NCI-H1436 treated with DMSO at 0.1 percent for 48 hours (cell line): ENCODE measurements at places on chromosomes 1 and 21.

DNA sequence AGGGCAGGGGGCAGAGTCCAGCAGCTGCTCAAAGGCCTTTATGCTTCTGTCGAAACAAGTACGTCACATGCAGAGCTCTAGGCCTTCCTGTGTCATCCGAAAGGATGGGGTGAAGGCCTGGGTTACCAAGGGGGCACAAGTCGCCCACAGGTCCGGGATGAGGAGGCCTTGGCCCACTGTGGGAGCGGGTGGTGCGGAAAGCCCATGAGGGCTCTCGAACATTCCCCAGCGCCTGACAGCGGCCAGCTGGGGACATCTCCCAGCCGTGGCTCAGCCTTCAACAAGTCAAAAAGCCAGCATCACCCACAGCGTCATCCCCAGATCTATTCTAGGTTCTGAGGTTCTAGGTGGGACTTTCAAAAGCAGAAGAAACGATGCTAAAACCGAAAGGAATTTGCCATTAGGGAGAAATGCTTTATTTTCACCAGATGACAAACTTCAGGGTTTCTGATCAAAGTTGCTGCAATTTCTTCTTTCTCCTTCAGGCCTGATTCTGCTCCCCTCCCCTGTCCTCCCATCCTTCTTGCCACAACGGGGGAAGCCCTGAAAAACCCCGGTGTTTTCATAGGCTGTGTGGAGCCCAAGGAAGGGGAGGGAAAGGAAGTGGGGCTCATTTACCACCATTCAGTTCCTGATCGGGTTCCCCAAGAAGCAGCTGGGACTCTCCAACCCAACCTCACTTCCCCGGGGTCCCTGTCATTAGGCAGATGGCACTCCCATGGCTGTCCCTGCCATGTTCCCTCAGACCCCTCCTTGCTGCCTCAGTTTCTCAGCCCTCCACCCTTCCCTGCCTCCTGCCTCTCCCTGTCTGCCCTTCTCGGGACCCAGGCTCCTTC is 17.6 kb downstream of the GPR137B start:
- DNase-seq, result no peak

DNA sequence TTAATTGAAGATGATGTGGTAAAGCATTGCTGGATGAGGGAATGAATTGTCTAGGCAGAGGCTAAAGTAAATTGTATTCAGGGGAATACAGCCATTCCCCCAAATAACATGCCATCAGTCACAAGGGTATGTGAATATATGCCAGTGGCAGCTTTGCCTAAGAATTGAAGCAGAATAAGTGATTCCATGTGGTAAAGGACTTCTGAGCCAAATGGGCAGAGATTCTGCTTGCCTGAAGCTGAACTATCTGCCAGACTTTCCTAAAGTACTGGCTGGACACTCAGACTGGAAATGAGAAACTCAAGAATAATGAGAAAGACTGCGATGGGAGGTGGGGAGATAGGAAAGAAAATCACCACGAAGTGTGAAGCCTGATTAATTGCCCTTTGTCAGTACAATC is 2.4 kb downstream of the LIX1L start:
- no peak for DNase-seq

DNA sequence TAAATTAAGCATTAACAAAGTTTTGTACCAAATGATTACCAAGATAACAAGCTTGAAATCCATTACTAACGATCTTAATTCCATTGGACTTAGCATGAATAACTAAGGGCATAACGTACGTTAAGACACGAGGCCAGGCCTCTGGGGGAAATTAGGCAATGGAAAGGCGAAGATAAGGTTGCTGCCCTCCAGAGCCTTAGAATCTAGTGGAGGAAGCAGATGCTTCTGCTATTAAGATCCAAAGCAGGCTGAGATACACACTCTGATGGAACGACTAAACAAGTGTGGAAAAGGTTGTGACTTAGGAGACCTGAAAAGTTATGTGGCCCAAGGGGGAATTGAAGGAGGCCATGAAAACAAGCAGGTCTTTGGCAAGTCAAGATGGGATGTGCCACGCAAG is 6.0 kb downstream of the AKNAD1 start:
- no peak for DNase-seq

GRCh38 chr21:42633858-42634257 is 19.6 kb upstream of the PDE9A start:
- no peak for DNase-seq

DNA sequence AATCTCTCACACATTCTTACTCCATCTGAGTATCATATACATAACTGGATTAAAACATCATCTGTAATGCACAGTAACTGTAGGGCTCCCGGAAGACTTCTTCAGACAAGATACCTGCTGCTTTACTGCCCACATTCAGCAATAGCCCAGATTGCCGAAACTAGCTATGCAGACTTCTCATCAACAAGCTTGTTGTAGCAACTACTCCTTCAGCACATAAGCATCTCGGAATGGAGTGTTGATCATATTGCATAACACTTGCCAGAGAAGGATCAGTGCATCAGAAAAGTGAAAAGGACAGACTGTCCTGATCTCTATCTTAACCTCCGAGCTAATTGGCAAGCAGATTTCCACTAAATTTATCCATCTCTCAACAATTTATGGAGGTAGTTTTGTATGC is 354.6 kb upstream of the C1orf87 start:
- DNase-seq, result no peak

- DNase-seq, result no peak
Observed at GRCh38 chr21:21612466-21612865, 614.3 kb downstream of the NCAM2 start.

- no peak for DNase-seq
Observed at GRCh38 chr1:30397576-30397975, 325.8 kb downstream of the MATN1 start.

DNA sequence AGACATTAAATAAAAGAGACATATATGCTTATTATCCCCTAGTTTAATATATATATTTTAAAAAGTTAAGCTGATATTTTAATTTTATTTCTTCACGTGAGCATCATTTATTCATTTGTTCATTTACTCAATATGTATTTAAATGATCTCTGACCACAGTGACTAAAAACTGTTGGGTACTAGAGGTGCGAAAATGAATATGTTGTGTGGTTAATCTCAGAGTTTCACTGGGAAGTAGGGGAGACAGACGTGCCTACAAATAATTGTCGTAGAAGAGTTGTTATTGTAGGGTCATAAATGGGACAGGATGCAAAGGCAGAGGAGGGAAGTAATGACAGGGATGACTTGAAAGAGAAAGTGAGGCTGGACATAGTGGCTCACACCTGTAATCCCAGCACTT is 213.0 kb upstream of the CACYBP start:
- DNase-seq, result no peak

DNA sequence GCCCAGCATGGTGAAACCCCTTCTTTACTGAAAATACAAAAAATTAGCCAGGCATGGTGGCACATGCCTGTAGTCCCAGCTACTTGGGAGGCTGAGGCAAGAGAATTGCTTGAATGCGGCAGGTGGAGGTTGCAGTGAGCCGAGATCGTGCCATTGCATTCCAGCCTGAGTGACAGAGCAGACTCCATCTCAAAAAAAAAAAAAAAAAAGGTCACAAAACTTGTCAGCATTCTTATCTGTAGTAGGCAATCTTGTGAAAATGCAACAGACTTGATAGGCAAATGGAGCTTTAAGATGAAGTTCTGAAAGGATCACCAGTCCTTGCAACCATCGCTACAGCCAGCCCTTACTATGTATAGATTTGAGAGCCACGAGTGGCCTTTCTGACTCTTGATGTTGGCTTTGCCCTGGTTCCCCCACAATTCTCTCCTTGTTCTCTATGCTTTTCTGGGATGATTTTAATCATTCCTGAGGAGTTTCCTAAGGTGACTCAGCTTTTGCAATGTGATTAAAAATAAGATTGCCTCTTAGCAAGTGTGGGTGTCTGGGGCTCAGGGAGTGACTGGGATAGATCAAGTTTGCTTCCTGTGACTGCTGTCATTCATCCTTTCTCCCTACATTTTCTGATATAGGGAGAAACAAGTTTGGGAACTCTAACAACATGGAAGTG is 7.1 kb upstream of the MAP1LC3C start:
- DNase-seq, result no peak

DNA sequence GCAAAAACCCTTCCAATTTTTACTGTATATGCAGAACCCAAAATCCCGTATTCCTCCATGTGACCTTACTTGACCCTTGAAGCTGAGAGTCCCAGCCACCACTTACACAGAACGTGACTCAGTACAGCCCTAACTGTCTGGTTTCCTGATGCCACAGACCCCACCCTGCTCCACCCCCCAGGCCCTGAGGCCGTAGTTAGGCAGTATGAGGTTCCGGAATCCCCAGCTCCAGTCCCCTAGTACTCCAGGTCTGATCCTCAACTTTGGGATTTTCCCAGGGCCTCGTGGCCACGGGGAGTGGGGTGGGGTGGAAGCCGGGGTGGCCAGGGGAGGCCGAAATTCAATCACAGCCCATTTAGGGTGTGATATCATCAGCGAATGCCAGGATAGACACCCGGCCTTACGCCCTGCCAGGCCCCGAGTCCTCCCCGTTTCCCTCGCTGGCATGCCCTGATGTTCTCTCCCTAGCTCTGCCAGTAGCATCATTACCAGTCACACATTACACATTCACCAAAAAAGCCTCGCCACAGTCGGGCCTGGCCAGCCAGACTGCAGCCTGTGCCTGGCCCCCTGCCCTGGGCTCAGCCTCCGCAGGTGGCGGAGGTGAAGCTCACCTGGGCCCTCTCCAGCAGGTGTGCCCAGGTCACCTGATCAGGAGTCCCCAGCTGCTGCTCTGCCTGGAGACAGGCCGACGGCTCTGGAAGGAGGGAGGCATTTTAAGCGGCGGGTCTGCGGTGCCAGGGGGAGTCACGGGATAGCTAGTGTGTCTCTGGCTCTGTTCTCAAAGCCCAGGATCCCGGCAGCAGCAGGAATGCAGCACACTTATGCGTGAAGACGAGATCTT is 70.8 kb downstream of the SCCPDH start:
- DNase-seq, result no peak

GRCh38 chr1:115829023-115829674 is 11.8 kb downstream of the NHLH2 start:
- DNase-seq, result no peak

GRCh38 chr1:39130325-39130724 is 74.2 kb upstream of the MACF1 start:
- no peak for DNase-seq

DNA sequence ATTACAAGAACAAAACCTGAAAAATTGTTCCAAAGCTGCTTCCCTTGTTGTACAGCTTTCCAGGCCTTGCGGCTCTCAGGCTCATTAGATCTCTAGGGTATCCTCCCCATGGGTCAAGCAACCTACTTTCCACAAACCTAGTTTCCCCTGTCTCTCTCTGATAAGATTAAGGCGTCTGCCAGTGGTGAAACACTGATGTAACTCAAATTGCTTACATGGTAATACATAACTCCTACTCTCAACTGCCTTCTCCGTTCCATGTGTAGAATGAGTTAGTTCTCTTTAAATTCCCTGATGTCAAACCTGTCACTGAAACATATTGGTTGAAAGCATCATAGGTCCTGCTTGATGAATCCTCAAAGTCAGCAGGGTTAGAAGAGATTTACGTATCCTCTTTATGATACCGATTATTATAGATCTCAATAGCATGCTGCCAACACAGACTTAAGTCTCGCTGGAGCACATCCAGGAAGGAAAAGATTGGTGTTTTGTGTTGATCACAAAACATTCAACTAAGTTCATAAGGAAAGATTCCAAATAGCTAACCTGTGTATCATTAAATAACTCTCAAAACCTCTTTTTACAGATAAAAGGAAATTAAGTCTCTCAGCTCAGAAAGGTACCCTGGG is 10.6 kb downstream of the PPP1R15B start:
- no peak for DNase-seq

DNA sequence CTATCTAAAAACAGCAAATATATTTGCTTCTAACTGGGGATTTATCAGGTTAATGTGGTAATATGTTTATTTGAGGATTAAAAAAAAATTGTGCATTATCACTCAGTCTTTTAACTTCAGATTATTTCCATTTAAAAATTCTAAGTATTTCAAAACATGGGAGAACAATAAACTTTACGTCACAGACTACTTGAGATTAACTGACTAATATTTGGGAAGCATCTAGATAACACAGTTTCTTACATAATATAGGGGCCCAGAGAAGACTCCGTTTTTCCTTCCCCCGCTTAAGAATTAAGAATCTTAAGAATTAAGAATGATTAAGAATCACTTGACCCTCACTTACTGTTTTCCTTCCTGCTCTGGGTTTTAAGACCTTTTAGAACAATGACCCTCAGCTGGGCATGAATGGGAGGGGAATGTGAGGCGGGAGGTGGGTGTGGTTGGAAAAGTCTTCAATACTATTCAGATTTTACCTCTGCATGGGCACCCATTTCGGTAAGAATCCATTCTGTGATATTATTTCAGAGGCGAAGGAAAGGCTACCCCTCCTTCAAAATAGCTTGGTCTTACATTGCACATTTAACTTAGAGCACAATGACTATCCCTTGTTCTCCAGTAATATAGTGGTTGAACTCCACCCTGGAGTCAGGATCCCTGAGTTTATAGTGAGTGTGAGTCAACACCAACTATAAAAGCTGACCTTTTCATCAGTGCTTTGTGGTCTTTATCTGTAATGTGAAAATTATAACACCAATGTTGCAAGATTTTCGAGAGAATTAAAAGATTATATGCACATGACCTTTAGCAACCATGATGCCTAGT is 821.3 kb downstream of the USP25 start:
- no peak for DNase-seq

GRCh38 chr1:185775501-185775900 is 41.3 kb downstream of the HMCN1 start:
- DNase-seq, result no peak

DNA sequence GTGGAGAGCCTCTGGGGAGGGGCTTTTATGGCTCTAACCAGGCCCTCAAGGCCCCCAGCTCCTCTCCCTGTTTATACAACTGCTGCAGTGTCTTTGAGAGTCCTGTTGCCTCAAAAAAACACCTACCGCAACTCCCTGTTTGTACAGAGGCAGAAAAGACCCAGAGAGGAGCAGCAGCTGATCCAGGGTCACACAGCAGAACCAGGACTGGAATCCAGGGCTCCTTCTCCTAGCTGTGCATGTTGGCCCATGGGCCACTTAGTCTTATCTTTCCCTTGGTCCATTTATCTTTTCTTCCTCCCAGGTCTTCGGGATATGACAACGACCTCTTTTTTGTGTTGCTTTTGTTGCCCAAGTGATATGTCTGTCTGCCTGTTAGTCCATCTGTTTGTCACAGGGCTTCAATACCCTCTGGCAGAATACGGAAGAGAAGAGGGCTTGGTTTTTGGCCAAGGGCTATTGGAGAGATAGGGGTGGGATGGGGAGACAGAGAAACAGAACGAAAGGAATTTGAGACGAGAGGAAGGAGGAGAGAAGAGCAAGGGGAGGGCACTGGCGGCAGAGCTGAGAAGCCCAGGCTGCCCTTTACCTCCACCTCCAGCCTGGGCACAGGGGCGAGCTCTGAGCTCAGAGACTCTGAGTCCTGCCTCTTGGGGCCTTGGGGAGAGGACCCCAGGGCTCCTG is 33.5 kb upstream of the WASF2 start:
- no peak for DNase-seq

DNA sequence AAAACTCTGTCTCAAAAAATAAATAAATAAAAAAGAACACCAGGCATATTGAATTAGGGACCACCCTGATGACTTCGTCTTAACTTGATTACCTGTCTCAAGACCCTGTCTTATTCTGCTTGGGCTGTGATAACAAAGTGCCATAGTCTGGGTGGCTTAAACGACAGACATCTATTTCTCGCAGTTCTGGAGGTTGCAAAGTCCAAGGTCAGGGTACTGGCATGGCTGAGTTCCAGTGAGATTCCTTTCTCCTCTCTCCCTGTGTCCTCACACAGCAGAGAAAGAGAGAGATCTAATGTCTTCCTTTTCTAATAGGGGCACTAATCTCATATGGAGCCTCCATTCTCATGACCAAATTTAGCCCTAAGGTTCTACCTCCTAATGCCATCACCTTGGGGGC is 145.6 kb downstream of the HUNK start:
- no peak for DNase-seq
